ENCODE measurements at places on chromosomes 4 and X. TPM values are rescaled to one million over a fixed set of nuclear protein-coding genes. Genes with fewer than 3 reads are reported as not detected.

The AMBN gene
- not detected for polyA plus RNA-seq

GRCh38 chrX:74529311-74529710 is 85.1 kb downstream of the RLIM start:
- no peak for DNase-seq

DNA sequence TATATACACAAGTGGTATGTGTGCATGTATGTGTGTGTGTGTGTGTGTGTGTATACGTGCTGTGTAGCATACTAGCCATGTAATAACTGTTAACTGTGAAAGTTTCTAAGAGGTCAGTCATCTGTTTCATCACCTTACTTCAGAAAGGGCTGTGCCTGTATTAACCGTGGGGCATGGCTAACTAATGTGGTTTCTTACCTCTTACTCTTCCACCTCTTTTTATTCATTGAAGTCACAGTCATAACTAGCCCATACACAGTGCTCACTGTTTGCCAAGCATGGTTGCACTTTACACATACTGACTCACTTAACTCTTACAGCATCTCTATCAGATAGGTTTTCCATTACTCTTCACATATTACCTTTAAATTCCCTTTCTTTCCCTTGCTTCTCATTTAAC is 23.7 kb upstream of the LRAT start:
- no peak for DNase-seq

DNA sequence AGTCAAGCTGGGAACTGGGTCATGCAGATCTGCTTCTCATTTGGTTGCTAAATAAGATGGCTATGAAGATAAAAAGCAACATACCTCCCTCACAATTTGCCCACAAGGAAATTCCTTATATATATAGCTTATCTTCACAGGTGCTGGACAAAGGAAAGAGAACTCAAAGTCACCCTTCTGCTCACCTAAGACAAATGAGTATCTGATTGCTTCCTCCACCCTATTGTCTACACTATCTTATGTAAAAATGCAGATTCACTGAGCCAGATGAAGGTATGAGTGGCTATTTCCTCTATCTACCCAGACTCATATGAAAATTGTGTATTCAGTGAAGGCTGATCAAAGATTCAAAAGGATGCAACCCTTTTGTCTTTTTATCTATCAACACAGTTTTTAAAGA is 50.8 kb downstream of the CHM start:
- no peak for DNase-seq

DNA sequence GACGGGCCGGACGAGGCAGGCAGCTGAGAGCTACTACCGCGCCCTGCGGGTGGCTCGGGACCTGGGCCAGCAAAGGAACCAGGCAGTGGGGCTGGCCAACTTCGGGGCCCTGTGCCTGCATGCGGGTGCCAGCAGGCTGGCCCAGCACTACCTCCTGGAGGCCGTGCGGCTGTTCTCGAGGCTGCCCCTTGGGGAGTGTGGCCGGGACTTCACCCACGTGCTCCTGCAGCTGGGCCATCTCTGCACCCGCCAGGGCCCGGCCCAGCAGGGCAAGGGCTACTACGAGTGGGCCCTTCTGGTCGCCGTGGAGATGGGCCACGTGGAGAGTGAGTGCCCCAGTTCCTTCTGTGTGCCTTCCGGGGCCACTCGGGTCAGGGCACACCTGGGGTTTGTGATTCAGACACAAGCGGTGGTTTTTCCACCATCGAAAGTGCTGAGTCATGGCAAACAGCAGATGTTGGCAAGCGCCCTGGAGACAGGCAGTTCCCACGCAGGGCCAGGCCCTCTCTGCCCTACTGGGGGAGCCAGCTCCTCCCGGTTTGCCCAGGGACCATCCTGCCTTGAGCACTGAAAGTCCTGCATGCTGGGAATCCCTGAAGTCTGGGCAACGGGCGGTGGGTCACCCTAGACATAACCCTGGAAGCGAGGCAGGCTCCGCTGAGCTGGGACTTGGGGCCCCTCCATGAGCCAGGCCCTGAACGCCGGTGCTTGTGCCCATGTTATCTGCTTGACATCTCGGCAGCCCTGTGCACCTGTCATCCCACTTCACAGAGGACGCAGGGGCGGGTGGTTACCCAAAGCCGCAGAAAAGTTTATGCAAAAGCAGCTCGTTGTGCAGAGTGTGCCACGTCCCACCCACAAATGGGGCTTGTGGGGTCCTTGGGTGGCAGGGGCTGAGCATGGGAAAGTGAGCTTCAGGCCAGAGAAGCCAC is 29.5 kb downstream of the SH3TC1 start:
- DNase-seq, result peak; percentile 39

DNA sequence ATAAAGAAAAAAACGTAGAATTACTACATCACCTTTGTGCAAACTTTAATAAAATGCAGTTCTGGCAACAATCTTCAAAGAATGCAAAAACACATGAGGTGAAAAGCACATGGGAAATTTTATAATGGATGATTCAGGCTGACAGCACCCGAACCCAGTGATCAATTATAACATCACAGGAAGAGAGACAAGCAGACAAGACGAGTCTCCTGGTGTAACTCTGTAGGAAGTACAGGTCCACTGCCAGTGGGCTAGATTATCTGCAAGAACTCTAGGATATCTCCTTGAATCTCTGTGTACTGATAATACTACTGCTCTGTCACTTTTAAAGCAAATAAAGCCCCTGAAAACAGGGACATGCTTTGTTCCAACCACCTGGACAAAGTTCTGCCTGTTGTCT is 58.9 kb upstream of the NXF3 start:
- no peak for DNase-seq

- no peak for DNase-seq
Observed at GRCh38 chr4:88814043-88814617, 116.5 kb upstream of the NAP1L5 start.

- no peak for DNase-seq
Observed at GRCh38 chr4:4849106-4849505, 10.4 kb upstream of the MSX1 start.

Measured in BJ (cell line).